Activated CD4-positive, alpha-beta memory T cell treated with anti-CD3 and anti-CD28 coated beads, Interleukin-2, amount 10 ng/mL, durations not matched to agents 7 days and 5 days (primary cell): ENCODE measurements at places on chromosomes 3 and 15. TPM values are rescaled to one million over a fixed set of nuclear protein-coding genes. Genes with fewer than 3 reads are reported as not detected.

GRCh38 chr3:29936054-29936453, 655.2 kb downstream of the RBMS3 start:
- H3K4me1 ChIP-seq = peaks cover 3% of the 10 kb centered on the region
- DNase-seq = no peak
- no peak overlapping the region for H3K4me3 ChIP-seq
- peaks cover 10% of the 10 kb centered on the region for H3K27me3 ChIP-seq

The ANKRD34C gene
- total RNA-seq = not detected

DNA sequence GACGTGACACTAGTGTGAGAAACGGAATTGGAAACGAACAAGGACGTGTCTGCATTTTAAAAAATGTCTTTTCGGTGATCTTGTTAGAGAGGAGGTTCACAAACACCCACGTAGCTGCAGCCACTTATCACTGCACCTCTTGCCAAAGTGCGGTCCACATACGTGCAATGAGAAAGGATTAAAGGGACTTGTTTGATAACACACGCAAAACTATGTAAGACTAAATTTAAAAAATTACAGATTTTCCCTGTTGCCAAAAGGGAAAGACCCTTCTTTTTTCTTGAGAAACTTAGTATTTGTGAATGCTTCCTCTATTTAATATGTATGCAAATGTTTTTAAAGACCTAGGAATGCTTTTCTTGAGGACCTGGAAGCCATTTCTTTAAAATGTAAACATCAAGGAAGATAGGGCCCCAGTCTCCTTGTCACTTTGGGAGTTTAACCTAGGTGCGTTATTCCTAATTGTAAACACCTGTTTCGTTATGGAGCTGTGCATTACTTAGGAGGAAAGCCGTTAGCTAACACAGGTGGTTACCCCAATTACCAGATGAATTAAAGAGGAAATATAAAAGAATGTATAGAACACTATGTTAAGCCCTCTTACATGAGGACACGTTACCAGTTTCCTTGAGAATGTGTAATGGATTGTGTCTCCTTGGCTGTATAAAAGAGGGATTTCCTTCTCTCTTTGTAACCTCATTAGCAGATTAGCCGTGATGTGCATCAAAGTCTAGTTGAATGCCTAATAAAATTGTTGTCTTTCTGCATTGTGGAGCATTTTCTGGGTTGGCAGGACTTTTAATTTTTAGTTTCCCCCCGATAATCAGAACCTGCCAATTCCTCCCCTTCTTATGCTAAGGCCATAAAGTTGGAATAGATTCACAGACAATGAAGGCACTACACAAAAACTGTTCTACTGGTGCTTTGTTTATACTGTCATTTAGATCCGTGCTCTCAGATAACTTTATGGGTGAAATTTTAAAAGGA, 1.0 kb downstream of the LEKR1 start:
- peaks cover 13% of the 10 kb centered on the region for H3K36me3 ChIP-seq
- peaks cover 35% of the 10 kb centered on the region for H3K4me1 ChIP-seq
- peak overlapping the region; percentile 80 for H3K4me3 ChIP-seq
- DNase-seq = no peak
- peak overlapping the region; percentile 86 for H3K27ac ChIP-seq
- no peaks in the 10 kb centered on the region for H3K27me3 ChIP-seq

The NIT2 gene
- total RNA-seq = 38.8 TPM

DNA sequence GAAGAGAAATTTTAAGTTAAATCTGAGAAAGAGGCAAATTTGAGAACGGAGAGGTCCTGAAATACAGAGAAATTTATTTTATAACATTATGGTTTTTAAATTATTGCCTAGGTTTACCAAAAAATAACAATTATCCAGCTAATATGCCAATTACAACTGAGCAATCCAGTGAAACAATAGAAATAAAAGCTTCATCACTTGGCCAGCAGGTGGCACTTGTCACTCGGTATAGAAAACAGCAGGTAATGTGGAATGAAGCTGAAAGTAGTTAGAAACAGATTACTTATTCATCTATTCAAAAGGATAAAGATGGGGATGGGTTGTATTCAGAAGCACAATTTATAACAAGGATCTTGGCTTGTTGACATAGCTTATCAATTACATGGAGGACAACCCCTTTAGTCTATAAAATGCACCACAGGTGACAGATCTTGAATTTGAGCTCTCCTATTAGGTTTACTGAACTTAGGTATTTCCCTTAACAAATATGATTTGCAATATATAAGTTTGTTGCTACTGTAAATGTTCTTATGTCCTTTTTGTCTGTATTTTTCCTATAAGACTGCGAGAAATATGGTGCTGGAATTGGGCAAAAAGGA, 70.1 kb upstream of the GUCA1C start:
- no peaks in the 10 kb centered on the region for H3K36me3 ChIP-seq
- H3K4me1 ChIP-seq = no peaks in the 10 kb centered on the region
- H3K27me3 ChIP-seq = peaks cover 5% of the 10 kb centered on the region
- H3K27ac ChIP-seq = no peak overlapping the region
- H3K4me3 ChIP-seq = no peak overlapping the region
- peak; percentile 40 for DNase-seq

The SPATA12 gene
- not detected for total RNA-seq

DNA sequence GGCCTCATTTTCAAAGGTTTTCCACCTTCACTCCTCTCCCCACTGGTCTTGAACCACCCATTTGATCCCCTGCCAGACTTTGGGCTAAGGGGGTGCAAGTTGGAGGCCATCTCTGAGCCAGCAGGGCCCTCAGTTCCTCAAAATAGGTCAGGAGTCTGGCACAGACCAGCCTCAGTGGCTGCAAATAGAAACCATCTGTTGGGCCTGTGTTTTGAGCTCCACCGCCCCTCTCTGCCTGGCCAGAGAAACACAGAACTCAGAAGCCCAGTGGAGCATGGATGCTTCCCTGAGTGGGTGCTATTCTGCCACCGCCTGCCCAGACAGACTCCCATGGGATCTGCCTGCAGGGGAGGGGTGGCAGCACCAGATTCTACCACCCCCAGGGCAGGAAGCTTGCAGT, 56.3 kb downstream of the CORO2B start:
- H3K27me3 ChIP-seq = no peaks in the 10 kb centered on the region
- no peak overlapping the region for H3K4me3 ChIP-seq
- no peaks in the 10 kb centered on the region for H3K36me3 ChIP-seq
- DNase-seq = no peak
- no peak overlapping the region for H3K27ac ChIP-seq

GRCh38 chr3:169545606-169546005, 117.9 kb downstream of the MECOM start:
- no peaks in the 10 kb centered on the region for H3K4me1 ChIP-seq
- H3K4me3 ChIP-seq = no peak overlapping the region
- no peak for DNase-seq
- no peak overlapping the region for H3K27ac ChIP-seq
- peaks cover 6% of the 10 kb centered on the region for H3K27me3 ChIP-seq

- DNase-seq = no peak
- no peak overlapping the region for H3K27ac ChIP-seq
- H3K36me3 ChIP-seq = no peaks in the 10 kb centered on the region
- H3K4me1 ChIP-seq = no peaks in the 10 kb centered on the region
- H3K27me3 ChIP-seq = peaks cover 2% of the 10 kb centered on the region
Measured at GRCh38 chr15:67807141-67807540, 18.2 kb upstream of the SKOR1 start.

- H3K36me3 ChIP-seq = no peaks in the 10 kb centered on the region
- H3K27me3 ChIP-seq = no peaks in the 10 kb centered on the region
- H3K4me3 ChIP-seq = no peak overlapping the region
- DNase-seq = no peak
Measured at GRCh38 chr3:8561370-8561769, 59.7 kb downstream of the LMCD1 start.

DNA sequence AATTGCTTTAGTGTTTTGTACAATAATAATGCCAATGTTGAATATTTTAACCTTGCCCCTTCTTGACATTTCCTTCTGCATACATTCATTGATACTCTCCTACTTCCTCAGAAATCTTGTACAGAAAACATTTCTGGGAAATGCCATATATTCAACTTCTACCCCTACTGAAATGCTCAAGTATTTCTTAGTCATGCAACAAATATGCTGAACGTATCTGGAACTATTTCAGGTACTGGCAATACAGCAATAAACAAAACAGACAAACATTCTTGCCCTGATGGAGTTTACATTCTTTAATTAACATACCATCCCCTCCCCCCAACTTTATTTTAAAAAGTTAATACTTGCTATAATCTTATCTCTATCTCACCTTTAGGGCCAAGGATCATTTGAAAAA, 147.2 kb downstream of the STAG1 start:
- DNase-seq = no peak
- H3K36me3 ChIP-seq = peaks cover 23% of the 10 kb centered on the region
- no peak overlapping the region for H3K4me3 ChIP-seq
- peaks cover 19% of the 10 kb centered on the region for H3K4me1 ChIP-seq

The TMEM43 gene
- 43.6 TPM for total RNA-seq

DNA sequence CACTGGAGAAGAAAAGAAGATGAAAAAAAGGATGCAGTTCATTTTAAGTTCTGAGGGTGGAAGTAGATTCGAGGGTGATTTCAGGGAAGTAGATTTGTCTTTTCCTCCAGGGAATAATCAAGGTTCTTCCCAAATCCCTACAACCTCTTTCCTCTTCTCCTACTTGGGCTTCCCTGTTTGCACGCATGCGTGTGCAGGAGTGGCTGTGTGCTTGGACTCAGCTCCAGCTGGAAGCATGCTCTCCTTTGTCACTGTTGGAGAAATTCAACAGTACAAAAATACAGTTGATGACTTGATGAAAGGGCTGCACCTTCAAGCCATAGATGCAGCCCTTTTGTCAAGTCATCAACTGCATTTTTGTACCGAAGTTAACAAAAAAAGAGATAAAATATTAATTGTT, 3.8 kb downstream of the OR5K2 start:
- DNase-seq = no peak
- peaks cover 23% of the 10 kb centered on the region for H3K36me3 ChIP-seq
- peaks cover 3% of the 10 kb centered on the region for H3K4me1 ChIP-seq
- H3K27me3 ChIP-seq = no peaks in the 10 kb centered on the region
- H3K27ac ChIP-seq = no peak overlapping the region
